ENCODE measurements at places on chromosomes 7 and 10.

DNA sequence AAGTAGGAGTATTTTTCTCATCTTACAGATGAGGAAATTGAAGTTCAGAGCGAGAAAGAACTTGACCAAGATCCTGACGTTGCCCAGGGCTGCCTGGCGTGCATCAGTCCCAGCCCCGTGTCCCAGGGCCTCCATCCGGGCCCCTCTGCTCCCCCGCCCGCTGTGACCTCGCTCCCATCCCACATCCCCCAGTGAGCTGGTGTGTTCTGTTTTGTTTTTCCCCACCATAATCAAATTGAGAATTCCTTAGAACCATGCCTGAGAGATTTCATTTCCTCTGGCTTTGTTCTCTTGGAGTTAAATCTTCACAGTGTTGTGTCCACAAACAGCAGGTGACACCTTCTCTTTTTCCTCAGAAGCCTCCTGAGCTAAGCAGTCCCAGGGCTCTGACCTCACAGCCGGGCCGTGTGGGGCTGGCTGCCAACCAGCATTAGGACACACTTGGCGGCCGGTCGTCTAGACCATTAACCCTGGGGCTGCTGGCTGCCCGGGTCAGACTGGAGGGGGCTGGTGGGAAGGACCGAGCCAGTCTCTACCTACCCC is 44.3 kb downstream of the PFKP start:
- no peak for DNase-seq

DNA sequence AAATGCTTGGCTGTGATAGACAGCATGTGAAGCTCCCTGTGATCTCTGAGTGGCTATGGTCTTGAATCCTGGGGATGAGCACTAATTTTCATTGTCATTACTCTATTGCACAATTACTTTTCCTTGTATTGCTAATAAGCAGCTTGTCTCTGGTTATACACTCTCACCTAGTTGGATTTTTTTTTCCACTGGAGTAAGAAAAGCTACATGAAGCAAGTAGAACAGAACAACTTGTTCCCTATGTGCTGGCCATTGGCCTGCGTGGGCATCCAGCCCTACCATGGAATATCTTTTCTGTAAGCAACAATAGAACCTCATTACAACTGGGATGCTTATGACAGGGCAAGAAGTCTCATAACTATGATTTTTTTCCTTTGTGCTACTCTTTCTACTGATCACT is 807.4 kb downstream of the TNS3 start:
- no peak for DNase-seq

DNA sequence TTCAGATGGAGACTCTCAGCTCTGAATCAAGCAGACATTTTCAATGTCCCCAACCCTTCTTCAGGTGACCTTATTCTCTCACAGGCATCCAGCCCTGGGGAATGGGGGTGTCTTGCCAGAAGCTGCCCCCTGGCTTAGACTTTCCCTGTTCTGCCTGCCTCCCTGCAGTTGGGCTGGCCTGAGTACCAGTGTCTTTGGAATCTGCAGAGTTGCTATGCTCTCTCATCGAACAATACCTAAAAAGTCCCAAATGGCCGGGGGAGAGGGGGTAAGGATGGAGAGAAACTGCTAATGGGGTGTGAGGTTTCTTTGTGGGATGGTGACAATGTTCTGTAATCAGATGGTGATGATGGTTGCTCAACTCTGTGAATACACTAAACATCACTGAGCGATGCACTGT is 20.6 kb downstream of the SLC18A2 start:
- no peak for DNase-seq

GRCh38 chr7:88859288-88859687 is 63.8 kb upstream of the TEX47 start:
- DNase-seq = no peak

Measured in RWPE2 (cell line).